Activated T-cell treated with anti-CD3 and anti-CD28 coated beads, Interleukin-2, amount 50 U/mL, for 24 hours (primary cell): ENCODE measurements at places on chromosomes 11 and 22.

- H3K27ac ChIP-seq: no peak overlapping the region
- H3K36me3 ChIP-seq: no peaks in the 10 kb centered on the region
- no peaks in the 10 kb centered on the region for H3K27me3 ChIP-seq
- DNase-seq: peak; percentile 25
Measured at GRCh38 chr22:47192651-47193437, 430.4 kb downstream of the TBC1D22A start.

GRCh38 chr22:44736581-44737405 is 15.6 kb upstream of the ARHGAP8 start:
- peaks cover 3% of the 10 kb centered on the region for H3K4me1 ChIP-seq
- no peak overlapping the region for H3K27ac ChIP-seq
- H3K27me3 ChIP-seq: no peaks in the 10 kb centered on the region
- no peak overlapping the region for H3K4me3 ChIP-seq
- peaks cover 12% of the 10 kb centered on the region for H3K36me3 ChIP-seq
- no peak for DNase-seq

DNA sequence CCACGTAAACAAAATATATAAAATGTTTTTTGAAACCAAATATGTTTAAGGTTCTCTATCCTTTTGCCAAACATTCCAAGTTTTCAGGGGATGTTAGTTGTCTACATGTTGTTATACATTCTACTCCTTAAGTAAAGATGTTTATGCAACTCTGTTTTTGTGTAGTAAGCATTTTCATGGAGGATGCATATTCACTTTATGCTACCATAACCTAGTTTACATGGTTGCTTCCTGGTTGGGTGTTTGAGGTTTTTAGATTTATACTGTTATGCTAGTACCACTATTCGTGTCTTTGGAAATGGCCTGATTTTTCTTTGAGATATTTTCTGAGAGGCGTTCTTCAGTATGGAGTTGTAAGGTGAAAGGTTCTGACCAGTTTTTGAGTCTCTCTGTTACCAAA is 131.1 kb upstream of the SORL1-AS1 start:
- no peak overlapping the region for H3K4me3 ChIP-seq
- no peaks in the 10 kb centered on the region for H3K27me3 ChIP-seq
- DNase-seq: no peak
- H3K4me1 ChIP-seq: peaks cover 35% of the 10 kb centered on the region
- peak overlapping the region; percentile 44 for H3K27ac ChIP-seq

DNA sequence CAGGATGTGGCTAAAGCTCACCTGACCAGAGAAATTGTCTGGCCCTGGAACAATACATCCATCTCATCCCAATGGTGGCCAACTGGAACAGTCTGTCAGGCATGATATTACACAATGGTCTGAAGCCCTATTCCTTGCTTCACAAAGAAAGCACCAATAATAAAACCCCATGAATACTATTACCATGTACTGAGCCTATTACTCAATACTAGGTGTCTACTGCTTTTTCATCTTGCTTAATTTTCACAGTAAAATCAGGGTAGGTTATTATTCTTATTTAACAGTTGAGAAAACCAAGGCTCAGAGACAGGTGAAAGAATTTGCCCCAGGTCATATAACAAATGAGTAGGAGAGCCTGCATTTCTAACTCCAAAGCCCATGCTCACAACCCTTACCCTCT is 68.9 kb upstream of the CAPRIN1 start:
- no peak overlapping the region for H3K27ac ChIP-seq
- no peak overlapping the region for H3K4me3 ChIP-seq
- peaks cover 21% of the 10 kb centered on the region for H3K27me3 ChIP-seq
- no peaks in the 10 kb centered on the region for H3K36me3 ChIP-seq
